ENCODE measurements at places on chromosomes 12 and 14.

- DNase-seq = peak; percentile 24
Observed at GRCh38 chr12:94147991-94148738, at the start of gene PLXNC1. Gene PLXNC1, plus strand, starts transcription at chr12:94148577. Its CDS starts 395 bp downstream, at chr12:94148972.

- no peak for DNase-seq
Observed at GRCh38 chr14:101126731-101127130, 223.2 kb upstream of the RTL1 start.

DNA sequence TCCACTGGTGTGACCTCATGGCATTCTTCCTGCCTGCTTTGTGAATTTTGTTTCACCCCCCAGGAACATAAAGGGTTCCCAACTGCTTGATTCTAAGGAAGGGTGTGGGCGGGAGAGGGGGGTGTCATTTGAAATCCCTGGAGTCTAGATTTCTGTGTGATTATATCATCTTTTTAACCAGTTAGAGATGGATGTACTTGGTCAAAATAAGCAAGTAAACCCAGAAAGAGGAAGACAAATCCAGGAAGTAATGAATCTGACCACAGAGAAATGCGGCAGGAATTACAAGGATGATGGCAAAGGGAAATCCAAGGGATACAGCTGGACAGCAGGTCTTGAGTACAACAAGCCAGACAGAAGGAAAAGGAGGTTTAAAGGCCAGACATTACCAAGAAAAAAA, 38.9 kb downstream of the DMAC2L start:
- DNase-seq = no peak

- peak; percentile 22 for DNase-seq
Observed at GRCh38 chr14:99681101-99681831, 2.8 kb upstream of the CYP46A1 start.

DNA sequence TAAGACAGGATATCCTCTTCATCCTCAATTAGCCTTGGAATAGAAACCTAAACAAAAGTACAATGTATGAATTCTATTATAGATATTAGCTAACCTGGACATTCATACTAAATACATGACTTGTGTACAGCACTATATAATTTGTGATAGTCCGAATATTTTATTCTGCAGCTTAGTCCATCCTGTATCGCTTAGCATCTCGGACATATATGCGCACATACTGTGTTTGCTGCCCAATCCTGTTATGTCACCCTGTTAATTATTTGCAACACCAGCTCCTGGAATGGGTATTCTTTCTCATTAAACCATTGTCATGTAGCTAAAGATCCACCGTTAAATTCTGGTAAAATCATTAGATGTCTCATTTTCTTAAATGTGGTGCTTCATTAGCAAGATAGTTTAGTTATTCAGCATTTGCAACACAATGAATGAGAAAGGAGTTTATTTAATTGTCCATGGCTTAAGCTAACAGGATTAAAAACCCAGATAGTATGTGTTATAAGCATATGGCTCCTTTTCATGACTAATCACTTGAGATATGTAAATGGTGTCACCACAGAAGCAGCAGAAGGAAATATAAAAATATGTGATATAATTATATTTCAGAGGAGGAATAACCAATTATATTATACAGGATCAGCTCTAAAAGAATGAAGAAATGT, 156.0 kb upstream of the ARHGAP5 start:
- no peak for DNase-seq
